LNCaP clone FGC (cell line): ENCODE measurements at places on chromosomes 2 and 18.

- DNase-seq, result no peak
Measured at GRCh38 chr2:21730141-21730540, 606.4 kb downstream of the TDRD15 start.

DNA sequence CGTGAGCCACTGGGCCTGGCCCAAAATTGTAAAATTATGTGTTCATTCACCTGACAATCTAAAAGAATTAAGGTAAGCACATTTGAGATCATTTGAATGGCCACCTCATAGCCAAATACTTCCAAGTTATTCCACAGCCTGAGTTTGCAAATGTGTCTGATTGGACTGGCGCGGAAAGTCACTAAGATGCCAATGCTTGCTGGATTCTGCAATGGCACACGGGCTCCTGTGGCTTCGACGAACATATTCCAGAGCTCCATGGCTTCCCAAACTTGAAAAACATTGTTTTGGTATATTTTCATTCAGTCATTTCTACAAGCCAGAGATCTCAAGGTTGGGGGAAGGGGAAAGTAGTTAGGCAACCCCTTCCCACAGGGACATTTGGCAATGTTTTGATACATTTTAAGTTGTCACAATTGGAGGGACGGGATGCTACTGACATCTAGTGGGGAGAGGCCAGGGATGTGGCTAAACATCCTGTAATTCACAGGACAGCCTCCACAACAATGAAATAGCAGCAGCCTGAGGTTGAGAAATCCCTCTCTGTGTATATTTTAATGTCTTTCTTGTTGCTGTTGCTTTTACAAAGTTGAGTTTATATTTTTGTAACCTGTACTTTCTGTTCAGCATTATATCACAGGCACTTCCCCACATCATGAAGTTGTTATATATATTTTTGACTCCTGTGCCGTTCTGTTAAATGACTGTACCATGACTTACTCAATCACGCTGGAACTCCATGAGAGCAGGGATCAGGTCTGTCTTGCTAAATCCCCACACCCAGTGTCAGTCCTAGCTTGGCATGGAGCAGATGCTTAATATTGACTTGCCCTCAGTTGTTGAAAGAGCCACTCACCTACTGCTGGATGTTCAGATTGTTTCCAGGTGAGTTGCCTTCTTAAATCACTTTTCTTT lies 56.9 kb downstream of the COL4A4 start:
- no peak for DNase-seq

DNA sequence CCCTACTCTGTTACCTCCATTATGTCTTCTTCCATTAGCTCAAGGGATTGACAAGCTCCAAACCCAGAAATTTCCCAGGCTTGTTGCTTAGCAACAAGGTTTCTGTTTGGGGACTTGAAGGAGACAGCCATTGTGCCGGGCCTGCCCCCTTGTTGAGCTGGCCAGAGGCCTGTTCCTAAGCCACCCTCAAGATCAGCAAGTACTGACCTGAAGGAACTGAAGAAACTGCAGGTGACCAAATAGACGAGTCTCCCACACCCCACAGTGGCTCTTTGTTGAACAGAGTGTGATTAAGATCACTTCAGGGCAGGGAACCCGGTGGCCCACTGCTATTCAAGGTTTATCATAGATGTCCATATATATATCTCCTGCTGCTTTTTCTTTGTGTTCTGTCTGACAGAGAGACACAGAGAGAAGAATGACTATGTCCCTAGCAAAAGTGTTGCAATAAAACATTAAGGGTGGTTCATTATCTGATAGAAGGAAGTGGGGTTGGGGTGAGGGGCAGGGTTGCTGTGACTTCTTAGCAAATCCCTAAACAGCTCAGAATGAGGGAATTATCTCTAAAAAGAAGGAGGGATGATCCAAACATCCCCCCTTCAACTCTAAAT lies 69.2 kb downstream of the RNF144A start:
- no peak for DNase-seq

DNA sequence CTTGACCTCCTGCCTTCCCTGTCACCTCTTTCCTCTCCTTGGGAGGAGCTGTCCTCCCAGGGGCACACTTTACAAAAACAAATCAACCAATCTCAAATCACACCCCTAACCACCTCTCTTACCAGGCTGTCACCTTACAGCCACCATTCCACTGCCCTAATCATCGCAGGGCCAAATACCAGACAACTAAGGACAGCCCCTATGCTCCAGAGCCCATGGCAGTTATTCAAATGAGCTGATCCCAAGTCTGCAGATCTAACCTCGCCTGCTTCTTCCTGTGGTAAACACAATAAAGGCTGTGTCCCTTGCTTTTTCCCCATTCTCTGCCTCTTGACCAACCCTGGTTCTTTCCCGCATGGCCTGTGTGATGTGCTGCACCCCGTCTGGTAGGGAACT lies 154.2 kb upstream of the CNTNAP5 start:
- DNase-seq, result no peak

GRCh38 chr2:72990695-72991438 lies 73.5 kb downstream of the EMX1 start:
- no peak for DNase-seq

- no peak for DNase-seq
Measured at GRCh38 chr2:62539606-62540407, 33.8 kb upstream of the TMEM17 start.

DNA sequence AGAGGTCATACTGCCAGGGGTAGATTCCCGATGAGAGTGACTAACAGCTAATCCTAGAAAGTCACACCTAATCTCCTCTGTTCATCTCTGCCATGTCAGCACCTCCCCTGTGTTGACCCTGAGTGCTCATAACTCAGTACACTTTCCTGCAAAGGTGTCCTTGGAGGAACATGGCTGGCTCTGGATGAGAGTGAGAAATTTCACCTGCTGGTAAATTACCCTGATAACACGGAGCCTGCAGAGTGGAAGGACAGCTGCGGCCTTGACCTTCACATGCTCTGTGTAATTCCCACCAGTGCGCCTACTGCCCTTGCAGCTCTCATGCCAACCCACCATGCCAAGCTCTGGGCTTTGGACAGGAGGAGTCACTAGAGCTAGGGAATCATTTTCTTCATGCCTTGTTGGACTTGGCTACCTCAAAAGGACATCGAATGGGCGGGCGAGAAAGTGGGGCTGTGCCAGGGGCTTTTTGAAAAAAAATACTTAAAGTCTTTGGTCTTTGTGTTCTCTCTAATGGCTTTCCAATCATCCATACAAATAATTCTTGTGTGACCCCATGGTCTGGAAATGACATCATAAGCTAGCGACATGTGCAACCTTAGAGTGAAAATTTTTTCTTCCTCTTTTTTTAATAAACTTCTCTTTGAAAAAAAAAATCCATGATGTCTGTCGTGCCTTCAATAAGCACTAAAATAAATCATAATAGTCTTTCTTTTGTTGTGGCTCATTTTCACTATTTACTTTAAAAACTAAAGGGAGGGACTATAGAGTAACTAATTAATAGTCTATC lies 319.9 kb downstream of the MYCN start:
- DNase-seq, result no peak

DNA sequence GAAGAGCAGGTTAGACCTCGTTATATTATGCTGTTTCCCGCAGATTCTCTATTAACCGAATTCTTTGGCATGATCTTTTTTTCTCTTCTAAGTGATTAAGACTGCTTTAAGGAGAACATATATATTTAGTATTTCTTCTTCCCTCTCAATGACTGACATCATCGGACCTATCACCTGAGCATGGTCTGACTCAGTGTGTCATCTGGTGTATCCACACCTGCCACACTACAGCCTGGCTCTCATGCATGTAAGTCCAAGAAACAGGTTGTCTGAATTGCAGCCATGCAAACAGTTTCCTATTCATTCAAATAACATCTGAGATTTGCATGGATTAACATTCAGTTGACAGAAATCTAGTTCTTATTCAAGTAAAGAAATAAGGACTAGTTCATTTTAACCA lies 55.1 kb upstream of the CWC22 start:
- no peak for DNase-seq

- no peak for DNase-seq
Measured at GRCh38 chr2:238155761-238156694, 2.7 kb upstream of the ERFE start.

DNA sequence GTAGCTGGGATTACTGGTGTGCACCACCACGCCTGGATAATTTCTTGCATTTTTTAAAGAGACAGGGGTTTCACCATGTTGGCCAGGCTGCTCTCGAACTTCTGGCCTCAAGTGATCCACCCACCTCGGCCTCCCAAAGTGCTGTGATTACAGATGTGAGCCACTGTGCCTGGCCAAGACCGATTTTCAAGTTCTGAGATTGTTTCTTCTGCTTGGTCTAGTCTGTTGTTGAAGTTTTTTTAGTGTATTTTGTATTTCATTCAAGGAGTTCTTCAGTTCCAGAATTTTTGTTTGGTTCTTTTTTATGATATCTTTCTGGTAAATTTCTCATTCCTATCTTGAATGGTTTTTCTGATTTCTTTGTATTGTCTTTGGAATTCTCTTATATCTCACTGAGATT lies 96.4 kb downstream of the ANKRD12 start:
- DNase-seq, result no peak

DNA sequence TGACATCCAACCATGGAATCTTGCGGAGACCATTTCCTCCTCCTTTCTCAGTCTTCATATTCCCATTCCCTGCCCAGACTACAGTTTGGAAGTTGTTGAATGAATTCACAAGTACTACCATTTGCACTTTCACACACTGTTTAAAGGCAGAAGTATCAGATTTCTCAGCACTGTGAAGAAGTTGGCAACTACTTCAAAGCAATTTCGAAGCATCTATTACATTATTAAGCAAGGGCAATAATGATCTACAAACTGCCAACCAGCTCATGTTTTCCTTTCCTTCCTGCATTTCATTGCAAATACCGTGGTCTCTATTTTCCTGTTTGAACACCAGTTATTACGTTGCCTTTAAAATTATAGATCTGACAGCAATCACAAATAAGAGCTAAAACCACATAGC lies 105.5 kb downstream of the IRS1 start:
- DNase-seq, result no peak

DNA sequence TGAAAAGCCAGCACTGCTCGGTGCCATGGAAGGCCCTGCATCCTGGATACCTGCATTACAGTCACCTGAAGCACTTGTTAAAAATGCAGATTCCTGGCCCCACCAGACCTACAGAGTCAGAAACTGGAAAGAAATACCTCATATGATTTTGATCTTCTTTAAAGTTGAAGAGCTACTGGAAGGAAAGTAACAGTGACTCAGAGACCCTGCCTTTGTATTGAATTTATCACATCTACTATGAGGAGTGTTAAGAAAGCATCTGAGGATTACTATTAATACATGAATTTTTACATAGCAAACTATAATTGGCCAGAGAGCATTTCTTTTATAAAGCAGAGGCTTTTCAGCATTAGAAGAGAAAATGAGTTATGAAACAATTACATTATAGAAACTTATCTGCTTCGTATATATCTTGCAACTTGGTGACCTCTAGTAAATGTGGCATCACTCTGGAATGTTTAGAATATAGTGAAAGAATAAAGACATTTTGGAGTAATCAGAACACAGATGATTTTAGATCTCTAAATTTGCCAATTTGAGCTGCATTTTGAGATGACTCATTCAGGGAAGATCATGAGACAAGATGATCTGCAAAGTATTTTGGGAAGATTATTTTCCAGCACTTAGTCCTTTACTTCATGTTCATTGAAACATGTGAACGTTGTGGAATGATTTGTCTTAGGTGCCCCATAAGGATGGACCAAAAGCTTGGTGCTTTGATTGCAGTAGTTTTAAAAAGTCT lies 12.2 kb downstream of the PTPRM start:
- no peak for DNase-seq

- no peak for DNase-seq
Measured at GRCh38 chr2:222919841-222920526, 59.1 kb downstream of the ACSL3 start.

DNA sequence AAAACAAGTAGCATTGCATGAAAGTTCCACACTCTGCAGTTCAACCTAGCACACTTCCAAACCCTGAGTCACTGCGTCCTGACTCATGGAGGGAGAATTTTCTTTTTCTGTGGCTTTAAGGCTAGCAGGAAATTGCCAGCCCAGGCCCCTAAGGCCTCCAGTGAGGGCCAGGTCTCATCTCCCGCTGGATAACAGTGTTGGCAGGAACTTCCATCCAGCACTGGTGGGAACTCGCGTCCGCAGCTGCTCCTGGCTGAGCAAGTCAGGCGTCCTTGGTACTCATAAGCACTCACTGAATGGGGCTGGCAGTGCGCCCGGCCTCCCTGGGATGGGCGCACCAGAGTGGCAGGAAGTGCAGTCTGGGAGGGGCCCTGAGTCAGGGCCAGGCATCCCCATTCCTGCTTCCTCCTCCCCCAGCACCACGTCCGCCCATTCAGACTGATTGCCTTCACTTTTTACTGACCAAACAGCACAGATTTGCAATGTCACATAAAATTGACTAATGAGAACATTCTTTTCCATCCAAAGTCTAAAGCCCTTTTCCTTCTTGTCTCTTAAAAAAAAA lies 14.3 kb downstream of the MALL start:
- peak; percentile 46 for DNase-seq

DNA sequence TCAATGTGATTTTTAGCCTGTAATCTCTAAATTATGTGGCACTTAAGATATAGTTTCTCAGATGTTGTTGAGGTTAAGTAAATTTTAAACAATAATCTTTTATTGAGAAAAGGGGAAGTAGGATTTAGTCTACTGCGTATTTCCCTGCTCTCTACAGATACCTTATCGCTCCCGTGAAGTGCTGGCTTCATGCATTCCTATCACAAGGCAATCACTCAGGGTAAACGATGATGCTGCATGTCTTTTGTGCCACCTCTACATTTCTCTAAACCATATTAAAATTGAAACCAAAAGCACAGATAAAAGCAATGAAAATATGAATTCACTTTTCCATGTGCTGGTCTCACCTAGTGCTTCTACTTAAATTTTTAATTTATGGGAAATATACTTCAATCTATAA lies 14.4 kb upstream of the RPE start:
- no peak for DNase-seq

GRCh38 chr18:65628390-65628789 lies 122.4 kb upstream of the CDH7 start:
- no peak for DNase-seq

DNA sequence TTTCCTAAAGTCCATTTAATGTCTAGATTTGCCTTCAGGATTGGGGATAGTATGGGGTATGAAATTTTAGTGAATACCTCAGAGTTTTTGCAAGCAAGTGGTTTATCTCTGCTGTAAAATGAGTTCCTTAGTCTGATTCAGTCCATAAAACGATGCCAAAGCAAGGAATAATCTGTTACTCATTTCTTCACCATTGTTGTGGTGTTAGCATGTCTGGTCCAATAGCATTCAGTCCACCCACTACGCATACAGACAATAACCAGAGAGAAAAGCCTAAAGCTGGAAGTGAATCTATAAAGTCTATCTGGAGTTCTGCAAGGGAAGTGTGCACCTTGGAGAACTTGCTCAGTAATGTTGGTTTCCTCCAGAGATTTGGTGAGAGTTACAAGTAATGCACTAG lies 12.9 kb upstream of the DPP4 start:
- no peak for DNase-seq
